ENCODE measurements at places on chromosomes 2 and 18.

DNA sequence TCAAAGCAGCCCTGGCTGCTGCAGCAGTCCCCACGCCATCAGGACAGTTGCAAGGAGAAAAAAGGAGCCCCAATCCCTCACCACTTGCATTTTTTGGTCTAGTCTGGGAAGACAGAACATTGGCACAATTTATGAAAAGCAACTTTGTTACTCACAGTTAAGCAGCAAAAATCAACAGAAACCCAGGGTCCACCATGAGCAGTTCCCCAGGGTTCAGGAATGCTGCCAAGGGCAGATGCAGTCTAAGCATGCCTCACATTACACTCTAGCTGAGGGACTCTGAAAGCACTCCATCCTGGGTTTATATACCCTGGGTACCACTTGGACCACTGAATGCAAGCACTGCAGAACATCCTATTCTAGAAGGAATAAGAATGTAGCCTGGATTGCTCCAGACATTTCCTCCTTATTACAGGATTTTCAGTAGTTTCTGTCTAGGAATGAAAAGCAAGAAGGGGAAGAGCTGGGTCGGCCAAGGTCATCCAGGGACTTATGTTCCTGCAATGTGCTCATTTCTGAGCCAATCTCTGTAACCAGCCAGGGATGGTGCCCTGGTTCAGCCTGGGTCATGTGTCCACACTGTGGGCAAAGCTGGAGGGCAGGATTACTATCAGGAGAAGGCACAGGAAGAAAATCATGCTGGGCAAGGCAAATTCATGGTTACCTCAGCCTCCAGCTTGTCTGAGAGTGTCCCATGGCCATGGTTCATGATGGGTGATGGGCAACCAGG is 19.5 kb upstream of the TMEM163 start:
- DNase-seq: no peak

DNA sequence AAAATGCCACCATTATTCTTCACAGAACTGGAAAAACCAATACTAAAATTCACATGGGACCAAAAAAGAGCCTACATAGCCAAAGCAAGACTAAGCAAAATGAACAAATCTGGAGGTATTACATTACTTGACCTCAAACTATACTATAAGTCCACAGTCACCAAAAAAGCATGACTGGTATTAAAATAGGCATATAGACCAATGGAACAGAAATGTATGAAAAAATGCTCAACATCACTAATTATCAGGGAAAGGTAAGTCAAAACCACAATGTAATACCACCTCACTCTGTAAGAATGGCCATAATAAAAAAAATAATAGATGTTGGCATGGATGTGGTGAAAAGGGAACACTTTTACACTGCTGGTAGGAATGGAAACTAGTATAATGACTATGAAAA is 158.6 kb downstream of the CDH2 start:
- DNase-seq: no peak

DNA sequence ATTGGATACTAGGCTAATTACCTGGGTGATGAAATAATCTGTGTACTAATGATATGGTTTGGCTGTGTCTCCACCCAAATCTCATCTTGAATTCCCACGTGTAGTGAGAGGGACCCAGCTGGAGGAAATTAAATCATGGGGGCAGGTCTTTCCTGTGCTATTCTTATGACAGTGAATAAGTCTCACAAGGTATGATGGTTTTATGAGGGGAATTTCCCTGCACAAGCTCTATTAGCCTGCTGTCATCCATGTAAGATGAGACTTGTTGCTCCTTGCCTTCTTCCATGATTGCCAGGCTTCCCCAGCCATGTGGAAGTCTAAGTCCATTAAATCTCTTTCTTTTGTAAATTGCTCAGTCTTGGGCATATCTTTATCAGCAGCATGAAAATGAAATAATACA is 394.1 kb upstream of the SYT4 start:
- DNase-seq: no peak

- no peak for DNase-seq
Measured at GRCh38 chr2:112796486-112796885, 12.2 kb upstream of the IL1A start.

- no peak for DNase-seq
Measured at GRCh38 chr18:74438091-74438490, 19.0 kb downstream of the DIPK1C start.

- no peak for DNase-seq
Measured at GRCh38 chr2:21519821-21520220, 396.1 kb downstream of the TDRD15 start.

DNA sequence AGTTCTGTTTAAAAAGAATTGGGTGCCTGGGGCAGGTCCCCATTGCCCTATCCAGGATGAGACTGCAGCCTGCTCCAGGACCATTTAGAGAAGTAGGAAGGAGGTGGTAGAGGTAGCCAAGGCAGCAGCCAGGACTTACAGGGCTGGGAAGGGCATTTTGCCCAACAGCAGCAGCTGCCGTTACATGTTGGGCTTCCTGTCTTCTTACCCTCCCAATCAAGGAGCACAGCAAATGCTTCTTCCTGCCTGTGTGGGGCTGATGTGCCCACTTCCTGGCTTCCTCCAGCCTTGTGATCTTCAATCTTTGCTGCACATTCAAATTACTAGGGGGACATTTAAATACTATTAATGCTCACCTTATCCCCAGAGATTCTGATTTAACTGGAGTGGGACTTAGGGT is 112.0 kb downstream of the QPCT start:
- DNase-seq: no peak

DNA sequence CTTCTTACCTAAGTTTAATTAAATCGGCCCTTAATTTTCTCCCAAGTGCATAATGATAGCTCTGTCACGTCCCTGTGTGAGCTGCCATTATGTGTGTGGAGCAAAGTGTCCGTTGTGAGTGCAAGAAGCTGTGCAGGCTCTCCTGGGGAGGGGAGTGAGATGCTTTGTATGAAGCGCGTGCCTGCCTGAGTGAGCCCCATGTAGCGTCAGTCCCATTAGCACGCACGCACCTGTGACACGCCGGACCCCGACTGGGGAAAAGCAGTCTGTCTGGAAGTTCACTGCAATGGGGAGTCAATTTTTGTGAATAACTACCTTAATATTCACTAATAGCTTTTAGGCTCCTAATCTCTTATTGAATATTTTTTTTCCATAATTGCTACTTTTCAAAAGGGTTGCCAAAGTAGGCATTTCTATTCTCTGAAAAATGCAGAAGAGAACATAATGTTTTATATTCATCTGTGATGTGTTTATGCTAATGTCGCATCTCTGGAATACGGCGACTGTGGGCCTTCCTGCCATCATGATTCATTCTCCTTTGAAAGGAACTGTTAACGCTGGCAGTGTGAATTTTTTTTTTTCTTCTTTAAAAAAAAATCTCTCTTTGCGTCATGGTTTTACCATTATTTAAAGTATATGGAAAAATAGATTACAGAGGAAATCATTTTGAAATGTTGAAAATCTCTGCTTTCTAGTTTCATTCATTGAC is 157.7 kb downstream of the COL4A4 start:
- DNase-seq: no peak

- DNase-seq: no peak
Measured at GRCh38 chr2:198950803-198951202, 506.9 kb downstream of the SATB2 start.

DNA sequence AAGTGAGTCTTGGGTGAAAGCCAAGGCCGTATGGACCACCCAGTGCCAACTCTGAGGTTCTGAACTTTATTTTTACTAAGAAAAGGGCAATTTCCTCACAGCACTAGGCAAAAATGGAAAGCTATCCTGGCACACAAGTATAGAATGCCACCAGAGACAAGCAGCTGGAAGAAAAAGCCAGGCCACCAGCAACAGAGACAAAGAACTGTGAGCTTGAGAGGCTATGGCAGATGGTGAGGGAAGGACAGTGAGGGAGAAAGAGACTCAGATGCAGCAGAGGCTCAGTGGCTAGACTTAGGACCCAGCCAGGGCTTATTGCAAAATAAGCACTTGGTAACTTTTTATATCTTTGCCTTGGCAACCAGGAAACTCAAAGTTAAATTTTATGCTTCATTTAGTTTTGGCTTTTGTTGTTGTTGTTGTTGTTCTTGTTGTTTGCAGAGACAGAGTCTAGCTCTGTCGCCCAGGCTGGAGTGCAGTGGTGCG is 78.0 kb upstream of the BZW1 start:
- DNase-seq: no peak

DNA sequence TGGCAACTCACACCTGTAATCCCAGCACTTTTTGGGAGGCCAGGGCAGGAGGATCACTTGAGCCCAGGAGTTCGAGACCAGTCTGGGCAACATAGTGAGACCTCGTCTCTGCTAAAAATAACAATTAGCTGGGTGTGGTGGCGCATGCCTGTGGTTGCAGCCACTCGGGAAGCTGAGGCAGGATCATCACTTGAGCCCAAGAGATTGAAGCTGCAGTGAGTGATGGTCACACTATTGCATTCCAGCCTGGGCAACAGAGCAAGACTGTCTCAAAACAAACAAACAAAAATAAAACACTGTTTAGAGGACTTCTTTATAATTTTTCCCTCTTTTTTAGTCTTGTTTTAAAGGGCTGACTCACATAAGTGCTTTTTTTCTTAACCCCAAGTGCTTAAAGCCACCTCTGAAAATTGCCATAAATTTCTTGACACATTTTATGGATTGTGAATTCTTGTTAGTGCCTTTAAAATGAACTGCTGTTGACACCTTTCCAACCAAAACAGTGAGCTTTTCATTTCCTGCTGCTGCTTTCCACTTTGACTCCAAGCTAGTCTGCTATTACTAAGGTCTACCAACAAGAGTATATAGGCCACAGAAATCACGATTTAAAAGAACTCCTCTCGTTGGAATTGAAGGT is 41.7 kb downstream of the CYP20A1 start:
- no peak for DNase-seq

DNA sequence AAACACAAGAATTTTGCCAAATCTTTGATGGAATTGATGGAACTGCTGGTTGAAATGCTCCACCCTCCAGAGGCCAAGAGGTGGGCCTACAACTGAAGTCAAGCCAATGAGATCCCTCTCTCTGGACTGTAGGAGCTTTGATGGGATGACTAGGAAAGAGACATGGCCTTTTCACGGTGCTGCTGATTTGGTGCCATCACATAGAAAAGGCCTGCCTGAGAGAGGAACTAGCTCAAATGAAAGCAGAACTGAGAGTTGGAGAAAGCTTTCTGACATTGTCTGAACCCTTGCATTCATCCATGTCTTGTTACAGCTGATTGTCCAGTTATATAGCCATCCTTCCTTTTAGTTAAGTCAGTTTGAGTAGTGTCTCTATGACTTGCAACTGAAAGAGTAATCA is 283.8 kb upstream of the LYPD1 start:
- no peak for DNase-seq

- DNase-seq: no peak
Measured at GRCh38 chr18:67117804-67118203, 398.7 kb downstream of the DSEL start.

DNA sequence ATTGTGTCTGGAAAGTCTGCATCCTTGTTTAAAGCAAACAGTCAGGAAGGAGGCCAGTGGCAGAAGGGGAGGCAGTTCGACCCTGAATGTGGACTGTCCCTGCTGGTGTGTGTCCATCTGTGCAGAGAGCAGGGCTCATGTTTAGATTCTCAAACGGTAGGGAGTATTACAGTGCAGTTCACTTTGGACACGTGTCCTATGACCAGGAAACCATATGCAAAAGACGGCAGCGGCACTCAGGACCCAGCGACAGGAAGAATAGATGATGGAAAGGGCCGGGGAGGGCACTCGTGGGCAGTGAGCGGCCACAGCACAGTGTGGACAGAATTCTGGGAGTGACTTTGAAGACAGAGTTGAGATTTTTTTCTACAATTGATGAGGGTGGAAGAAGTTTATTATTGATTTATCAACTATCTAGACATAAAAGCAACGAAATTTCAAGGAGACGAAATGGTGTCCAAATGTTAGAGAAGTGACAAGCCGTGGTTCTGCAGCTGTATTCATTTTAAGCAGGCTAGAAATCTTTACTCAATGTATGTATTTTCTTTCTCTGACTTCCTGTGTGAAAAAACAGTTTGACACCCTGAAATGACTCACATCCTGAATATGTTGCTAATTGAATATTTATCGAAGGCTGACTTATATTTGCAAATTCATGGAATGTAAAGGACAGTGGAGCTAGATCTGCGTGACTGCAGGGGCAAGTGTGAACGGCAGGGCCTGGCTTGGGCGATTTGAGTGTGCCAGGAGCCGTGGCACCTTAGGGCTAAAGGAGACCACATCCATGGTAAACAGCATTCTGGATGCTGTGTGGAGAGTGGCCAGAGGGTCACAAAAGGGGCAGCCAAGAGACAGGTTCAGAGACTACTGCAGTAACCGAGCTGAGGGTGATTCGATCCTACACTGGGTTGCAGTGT is 214.2 kb downstream of the PTGR3 start:
- no peak for DNase-seq
